ENCODE measurements at places on chromosomes 13 and 19.

DNA sequence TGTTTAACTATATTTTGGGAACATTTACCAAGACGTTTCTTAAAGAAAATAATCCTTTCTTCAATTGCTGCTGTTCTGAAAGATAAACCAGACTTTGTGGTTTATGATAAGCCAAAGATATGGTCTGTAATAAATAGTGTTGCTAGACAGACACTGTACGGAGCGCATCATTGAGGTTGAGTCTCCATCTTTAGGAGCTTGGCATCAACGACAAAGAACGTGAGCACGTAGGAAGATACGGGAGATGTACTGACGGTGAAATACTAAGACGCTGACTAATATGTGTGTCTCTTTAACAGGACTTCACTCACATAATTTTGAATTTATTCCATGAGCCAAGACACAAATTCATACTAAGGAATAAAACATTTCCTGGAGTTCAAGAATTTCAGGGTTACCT lies 16.2 kb downstream of the TEX29 start:
- no peak for DNase-seq

GRCh38 chr19:10639836-10640235 lies 14.3 kb upstream of the ILF3 start:
- no peak for DNase-seq

DNA sequence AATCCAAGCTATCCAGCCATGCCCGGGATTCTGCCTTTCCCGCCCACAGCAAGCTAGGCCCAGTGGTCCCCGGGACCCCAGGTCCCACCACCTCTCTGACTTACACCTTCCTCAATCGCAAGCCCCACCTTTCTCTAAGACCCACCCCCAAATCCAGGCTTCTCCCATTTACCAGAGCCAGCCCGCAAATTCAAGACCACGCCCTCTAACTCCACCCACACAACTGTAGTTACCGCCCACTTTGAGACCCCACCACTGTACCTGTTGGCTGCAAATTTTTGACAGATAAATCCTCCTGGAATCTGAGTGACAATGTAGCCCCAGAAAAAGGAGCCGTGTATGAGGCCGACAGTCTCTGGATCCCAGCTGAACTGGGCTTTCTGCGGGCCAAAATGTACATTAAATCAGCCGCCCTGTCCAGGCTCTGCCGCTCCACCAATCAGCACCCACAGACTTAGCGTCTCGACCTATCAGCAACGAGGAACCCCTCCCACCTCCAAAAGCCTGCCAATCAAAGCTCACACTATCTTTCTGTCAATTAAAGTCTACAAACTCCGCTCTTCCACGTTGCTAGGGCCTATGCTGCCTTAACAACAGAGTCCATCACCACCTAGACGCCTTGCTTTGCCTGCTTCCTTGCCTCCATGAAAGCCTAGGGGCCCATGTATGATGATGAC lies 6.3 kb downstream of the SLC17A7 start:
- DNase-seq, result no peak

GRCh38 chr13:46297361-46297811 lies 85.7 kb downstream of the LRRC63 start:
- DNase-seq, result no peak

GRCh38 chr13:34767778-34768177 lies 174.3 kb upstream of the NBEA start:
- DNase-seq, result no peak

GRCh38 chr13:113183450-113184129 lies 24.9 kb downstream of the PCID2 start:
- DNase-seq, result peak; percentile 87

- DNase-seq, result no peak
These were observed 100.8 kb downstream of the STK24 start for GRCh38 chr13:98476106-98476505.

GRCh38 chr13:80348750-80349149 lies 7.8 kb upstream of the SPRY2 start:
- DNase-seq, result no peak

GRCh38 chr19:9570255-9570654 lies 14.0 kb downstream of the ZNF121 start:
- DNase-seq, result no peak

DNA sequence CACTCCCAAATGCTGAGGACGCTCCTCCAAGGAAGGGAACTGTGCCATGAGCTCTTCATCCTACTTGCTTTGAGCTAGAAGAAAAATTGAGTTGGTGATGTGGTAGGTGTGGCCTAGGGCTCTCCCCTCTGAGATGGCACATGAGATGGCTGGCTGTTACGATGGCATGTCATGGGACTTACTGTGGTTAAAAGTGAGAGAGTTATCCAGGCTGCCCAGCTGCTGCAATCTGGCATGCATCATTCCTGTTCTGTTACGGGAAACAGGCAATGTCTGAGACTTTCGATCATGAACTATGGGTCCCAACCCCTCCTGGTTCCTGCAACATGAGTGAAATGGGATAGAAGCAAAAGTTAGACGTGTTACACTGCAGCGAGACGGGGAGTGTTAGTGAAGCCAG lies 93.3 kb upstream of the SLC15A1 start:
- peak; percentile 46 for DNase-seq

- DNase-seq, result no peak
These were observed 592.0 kb upstream of the KLF12 start for GRCh38 chr13:74726206-74726605.

GRCh38 chr13:112877976-112878955 lies 90.7 kb upstream of the MCF2L start:
- no peak for DNase-seq

GRCh38 chr19:7636691-7637373 lies at the start of gene STXBP2:
TSS of gene STXBP2 (plus strand) at chr19:7637110. CDS start at chr19:7637150, 40 bp downstream.
- no peak for DNase-seq

DNA sequence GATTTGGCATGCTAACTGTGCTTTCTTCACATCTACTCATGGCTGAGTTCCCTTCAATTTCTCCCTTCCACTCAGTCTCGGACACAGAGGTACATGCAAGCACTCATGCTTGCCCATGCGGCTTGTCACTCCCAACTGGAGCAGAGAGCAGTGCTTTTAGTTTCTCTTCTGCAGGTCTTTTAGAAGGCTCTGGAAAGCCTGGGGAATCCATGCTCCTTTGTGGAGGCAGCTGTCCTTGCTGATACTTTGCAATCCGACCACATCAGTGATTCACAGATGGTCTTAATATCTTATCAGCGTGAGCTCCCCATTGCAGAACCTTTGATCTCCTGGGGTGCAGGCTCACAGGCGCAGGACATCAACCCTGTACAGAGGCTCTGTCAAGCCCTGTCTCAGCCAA lies 203.9 kb downstream of the COL4A1 start:
- no peak for DNase-seq

- no peak for DNase-seq
These were observed 11.6 kb upstream of the NAA16 start for GRCh38 chr13:41299316-41300094.

Measured in foreskin melanocyte (primary cell).